ENCODE measurements at places on chromosomes 12 and 14.

- no peak for DNase-seq
These were observed 143.3 kb upstream of the RFLNA start for GRCh38 chr12:124151583-124151982.

DNA sequence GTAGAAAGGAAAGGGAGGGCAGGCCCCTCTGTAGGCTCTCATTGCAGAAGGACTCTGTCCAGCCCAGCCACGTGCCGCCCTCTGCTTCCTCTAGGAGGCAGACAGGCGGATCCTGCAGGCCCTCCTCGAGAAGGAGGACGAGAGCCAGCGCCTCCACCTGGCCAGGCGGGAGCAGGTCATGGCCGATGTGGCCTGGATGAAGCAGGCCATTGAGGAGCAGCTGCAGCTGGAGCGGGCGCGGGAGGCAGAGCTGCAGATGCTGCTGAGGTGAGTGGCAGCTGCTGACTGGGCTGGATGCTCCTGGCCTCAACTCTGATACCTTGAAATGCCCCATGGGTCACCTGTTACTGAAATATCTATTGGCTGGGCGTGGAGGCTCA is 10.9 kb downstream of the TCHP start:
- DNase-seq: no peak

- no peak for DNase-seq
These were observed 6.1 kb upstream of the TSPAN9 start for GRCh38 chr12:3071107-3071506.

- no peak for DNase-seq
These were observed 141.9 kb upstream of the PLEKHG7 start for GRCh38 chr12:92560713-92561542.

DNA sequence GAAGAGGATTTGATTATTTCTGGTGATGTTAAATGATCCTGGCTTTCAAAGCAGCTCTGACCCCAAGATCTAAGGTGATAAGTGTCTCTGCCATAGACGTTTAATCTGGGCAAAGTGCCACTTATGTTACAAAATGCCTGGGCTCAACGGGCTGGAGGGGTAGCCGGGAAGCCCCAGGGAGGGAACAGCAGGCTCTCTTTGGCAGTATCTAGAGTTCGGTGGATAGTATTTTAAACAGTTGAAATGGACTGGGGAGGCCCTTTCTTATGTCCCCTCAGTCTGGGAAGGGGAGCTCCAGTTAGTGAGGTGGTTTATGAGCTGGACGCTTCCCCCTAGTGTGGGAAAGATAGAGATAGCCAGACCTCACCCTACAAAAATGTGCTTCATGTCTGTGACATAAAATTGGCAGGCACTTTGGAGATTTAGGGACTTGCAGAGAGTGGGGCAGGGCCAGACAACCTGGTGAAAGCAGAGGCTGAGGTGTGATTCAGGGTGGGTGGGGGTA is 5.5 kb upstream of the HOXC11 start:
- DNase-seq: no peak

- DNase-seq: no peak
These were observed 86.5 kb downstream of the DAAM1 start for GRCh38 chr14:59274991-59275391.

DNA sequence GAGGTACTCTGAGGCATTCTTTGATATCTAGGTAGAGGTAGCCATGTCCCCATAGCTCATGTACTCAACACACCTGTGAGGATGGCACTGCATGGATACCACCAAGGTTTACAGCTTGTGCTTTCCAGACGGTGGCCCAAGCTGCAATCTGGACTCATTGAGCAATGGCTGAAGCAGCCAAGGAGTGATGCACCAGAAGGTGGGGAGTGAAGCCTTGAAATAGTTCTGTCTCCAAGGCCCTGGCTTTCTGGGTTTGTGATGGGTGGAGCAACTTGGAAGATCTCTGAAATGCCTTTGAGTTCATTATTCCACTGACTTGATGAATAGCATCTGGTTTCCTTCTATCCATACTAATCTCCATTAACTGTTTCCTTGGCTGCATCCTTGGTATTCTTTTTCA is 290.0 kb upstream of the NOVA1 start:
- DNase-seq: no peak

DNA sequence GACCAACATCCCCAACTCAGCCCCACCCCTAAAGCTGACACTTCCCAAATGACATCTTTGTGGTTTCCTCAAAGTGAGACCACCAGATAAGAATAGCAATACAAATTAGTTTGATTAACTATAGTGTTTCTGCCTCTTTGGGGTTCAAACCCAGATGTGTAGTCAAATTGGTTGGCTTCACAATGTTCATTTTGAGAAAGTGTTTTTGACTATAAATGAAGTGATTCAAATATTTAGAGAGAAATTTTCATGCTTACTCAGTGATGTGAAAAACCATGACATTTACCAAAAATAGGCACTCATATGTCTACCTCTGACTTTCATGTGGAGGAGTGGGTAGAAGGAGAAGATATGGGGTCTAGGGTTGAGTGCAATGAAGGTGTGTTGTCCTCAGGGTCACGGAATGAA is 218.4 kb downstream of the BCAT1 start:
- no peak for DNase-seq
